ENCODE measurements at places on chromosomes 6 and 20. TPM values are rescaled to one million over a fixed set of nuclear protein-coding genes. Genes with fewer than 3 reads are reported as not detected.

The SLC26A8 gene
- polyA plus RNA-seq = 1.1 TPM

The ZHX3 gene
- polyA plus RNA-seq = 8.3 TPM

DNA sequence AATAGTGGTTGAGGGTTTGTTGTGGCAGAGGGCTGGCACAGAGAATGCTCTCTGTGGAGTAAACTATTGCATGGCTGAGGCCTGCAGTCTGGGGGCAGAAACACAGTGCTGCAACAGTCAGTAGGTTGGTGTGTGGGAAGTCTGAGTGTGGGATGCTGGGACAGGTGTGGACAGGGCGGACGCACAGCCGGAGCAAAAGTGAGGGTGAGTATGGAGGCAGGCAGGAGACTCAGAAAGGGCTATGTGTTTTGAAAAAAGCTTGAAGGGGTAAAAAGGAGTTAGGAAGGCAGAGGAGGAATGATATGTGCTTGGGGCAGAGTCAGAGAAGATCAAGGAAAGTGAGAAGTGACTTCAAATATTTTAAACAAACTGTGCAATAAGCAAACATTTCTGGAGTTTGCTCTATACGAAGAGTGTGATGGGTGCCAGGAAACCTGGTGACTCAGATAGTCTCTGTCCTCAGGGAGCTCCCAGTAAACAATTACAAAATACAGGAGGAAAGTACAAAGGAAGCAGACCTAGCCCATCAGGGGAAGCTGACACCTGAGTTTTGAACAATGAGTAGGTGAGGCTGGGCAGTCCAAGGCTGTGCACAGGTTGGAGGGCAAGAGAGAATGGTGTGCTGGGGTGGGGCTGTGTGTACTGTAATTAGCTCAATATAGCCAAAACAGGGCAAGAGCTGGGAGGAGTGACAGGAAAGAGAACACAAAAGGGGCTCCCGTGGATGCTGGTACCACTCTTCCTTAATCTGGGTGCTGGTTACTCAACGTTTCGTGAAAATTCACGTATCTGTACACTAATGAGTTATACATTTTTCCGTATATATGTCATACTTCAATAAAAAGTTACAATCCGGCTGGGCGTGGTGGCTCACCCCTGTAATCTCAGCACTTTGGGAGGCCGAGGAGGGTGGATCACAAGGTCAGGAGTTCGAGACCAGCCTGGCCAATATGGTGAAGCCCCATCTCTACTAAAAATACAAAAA is 55.2 kb downstream of the PIGU start:
- no peak for DNase-seq

- DNase-seq = peak; percentile 9
These were observed 19.7 kb downstream of the NPEPL1 start for GRCh38 chr20:58712151-58712791.

- no peak for DNase-seq
These were observed 6.7 kb upstream of the VNN2 start for GRCh38 chr6:132764370-132764769.

DNA sequence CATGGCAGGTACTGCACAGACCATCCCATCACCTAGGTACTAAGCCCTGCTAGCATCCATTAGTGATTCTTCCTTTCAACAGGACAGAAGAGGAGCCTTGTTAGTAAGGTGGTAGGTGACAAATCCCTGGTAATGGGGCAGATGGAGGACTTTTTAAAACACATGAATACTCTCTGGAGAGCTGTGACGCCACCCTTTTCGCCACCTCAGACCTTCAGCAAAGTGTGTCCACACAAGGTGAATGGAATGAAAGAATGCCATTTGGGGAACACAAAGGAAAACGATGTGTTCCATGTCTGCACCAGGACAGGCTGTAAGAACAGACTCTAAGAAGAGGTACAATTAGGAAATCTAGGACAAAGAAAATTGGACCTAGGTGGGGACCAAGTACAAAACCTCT is 110.5 kb upstream of the CARMIL1 start:
- DNase-seq = no peak

DNA sequence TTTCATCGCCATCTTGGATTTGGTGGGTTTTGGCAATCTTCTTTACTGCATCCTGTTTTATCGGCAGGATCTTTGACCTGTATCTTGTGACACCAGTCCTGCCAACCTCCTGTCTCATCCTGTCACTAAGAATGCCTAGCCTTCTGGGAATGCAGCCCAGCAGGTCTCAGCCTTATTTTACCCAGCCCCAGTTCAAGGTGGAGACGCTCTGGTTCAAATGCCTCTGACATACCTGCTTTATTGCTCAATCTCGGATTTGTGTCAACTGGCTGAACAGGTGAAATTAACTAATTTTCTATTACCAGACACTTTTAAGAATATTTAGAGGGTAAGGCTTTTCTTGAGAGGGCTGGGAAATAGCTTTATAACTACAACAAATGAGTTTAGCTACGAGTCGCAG is 102.5 kb downstream of the SASH1 start:
- no peak for DNase-seq

DNA sequence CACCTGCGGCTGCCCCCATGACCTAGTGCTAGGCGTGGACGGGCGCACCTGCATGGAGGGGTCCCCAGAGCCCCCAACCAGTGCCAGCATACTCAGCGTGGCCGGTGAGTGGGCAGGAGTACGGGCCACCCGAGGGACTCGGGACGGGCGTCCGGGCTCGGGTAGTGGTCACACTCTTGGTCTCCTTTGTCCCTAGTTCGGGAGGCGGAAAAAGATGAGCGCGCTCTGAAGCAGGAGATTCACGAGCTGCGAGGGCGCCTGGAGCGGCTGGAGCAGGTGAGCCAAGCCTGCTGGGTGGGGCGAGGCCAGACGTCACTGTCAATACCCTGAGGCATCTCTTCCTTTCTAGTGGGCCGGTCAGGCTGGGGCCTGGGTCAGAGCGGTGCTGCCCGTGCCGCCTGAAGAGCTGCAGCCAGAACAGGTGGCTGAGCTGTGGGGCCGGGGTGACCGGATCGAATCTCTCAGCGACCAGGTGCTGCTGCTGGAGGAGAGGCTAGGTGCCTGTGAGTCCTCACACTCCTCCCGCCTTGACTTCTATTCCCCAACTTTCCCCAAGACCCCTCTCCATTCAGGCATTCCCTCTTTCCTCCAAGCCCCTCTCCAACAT is 2.9 kb downstream of the EGFL8 start:
- no peak for DNase-seq

DNA sequence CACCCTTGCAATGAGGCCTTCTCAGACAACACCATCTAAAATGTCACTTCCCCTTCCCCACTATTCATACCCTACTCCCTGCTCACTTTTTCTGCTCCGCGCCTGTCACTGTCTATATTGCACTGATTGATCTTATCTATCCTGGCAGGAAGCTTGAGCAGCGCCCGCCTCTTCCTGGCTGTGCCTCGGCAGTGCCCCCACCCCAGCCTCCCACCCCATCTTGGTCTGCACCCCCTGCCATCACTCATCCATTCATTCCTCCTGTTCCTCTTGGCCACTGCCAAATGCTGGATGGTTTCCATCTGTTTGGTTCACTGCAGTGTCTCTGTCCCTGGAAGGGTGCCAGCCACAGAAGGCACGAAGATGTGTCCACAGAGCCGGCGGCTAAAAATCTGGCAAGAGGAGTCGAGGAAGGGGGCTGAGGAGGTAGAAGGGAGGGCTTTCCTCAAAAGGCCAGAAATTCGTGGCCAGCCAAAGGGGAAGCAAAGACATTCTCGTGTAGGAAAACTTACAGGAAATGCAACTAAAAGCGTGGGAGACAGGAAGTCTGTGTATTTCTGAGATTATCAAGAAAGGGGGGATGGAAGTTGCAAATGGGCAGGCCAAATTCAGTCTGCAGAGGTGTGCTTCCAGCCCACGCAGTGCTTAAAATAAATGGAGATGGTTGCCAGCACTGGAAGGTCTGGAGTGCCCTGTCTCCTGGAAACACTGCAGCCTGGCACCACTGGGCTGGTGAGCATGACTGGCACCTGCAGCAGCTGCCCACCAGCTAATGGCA is 27.6 kb downstream of the SYNJ2 start:
- DNase-seq = peak; percentile 94

DNA sequence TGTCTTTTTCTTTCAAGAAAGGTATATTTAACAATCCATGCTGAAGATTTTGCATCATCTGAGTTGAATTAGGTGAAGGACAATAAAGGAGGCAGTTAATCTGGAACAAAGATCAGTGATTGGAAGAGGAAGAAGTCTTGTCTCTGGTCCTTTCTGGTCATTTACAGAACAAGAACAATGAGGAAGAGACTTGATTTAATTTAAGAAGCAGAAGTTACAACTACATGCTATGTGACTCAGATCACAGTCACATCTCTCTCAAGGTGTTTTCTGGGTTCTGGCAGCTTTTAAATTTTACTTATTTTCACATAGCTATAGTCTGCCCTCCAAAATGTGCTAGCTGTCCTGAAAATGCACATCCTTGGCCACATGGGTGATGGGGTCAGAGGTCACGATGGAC is 53.5 kb upstream of the DEK start:
- no peak for DNase-seq

DNA sequence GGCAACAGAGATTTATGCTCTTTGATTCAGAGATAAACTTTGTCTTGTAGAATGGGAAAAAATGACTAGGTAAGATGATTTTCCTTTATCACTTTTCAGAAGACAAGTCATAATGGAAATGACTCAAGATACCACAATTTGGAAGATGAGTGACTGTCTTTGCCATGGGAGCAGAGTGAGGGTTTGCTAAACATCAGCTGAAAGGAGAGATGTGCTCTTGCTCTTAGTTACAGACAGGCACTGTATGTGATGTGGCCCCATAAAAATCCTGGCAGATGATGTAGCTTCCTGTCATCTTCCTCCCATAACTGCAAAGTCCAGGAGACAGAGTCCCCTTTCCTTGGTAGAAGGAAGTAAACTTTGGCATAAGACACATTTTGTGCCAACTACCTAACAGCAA is 47.6 kb downstream of the BACH2 start:
- no peak for DNase-seq

DNA sequence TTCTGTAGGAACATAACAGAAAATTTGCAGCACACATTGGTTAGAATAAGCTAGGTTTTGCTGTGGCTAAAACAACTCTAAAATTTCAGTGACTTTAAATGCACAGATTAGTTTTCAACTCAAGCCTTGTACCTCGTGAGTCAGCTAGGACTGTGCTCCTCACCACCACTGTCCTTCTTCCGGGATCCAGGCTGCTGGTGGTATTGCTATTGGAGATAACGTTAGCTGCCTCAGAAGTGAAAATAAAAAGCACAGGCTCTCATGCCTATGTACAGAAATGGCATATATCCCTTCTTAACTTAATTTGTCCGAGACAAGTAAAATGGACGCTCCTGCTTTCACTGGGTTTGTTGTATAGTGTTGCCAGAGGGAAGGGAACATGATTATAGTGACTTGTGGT is 931.1 kb upstream of the EYS start:
- DNase-seq = no peak

GRCh38 chr6:15916581-15916980 is 212.3 kb upstream of the MYLIP start:
- no peak for DNase-seq

DNA sequence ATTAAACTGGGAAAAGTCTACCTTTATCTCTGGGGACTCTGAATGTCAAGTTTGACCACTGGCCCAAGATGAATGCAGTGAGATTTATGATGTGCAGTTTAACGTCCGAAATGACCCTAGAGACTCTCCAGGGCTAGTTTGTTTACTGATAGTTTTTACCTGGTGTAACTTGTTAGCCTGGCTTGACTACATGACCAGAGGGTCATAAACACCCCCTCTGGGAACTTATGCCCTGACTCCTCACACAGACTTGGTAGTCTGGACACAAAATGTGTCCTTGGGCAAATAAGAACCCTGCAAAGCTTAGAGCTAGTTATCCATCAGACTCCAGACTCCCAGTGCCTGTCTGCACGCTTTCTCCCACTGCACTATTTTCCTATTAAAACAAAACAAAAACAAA is 606.5 kb downstream of the HACE1 start:
- DNase-seq = no peak

GRCh38 chr6:43952746-43953145 is 174.5 kb downstream of the MRPL14 start:
- DNase-seq = no peak

DNA sequence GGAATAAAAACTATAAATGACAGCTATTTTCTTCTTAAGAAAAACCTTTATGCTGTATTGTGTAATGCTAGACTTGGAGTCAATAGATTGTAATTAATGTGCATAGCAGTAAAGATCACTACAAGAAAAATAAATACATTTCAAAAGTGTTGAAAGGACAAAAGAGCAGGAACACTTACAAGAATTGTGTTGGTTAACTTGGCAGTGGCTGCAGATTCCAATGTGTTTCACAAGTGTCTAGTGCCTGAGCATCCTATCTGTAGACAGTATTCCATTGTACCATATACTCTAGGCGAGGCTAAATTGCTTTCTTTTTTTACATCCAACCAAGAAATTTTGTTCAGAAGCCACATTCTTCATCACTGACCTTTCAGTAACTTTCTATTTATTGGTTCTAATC is 924.1 kb downstream of the EPHA7 start:
- DNase-seq = peak; percentile 17

DNA sequence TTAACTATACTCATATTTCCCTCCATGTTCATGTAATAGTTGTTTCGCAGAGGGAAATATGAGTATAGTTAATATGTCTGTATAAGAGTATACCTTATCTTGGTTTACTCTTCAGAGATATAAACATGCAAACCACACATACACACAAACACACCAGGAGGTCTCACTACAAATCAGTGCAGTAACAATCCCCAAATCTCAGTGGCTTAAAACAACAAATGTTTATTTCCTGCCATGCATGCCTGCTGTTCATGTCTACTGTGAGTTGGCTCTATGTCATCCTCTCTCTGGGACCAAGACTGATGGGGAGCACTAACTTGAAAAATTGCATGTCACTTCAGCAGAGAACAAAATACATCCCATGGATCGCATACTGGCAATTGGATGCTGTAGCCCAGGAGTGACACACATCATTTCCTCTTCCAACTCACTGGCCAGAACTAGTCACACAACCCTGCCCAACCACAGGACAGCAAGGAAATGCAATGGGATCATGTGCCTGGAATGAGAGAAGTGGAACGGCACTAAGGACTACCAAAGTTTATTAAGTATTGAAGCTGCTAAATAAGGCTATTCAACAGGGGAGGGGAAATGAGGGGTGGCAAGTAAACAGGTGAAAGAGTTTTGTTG is 89.0 kb upstream of the DTNBP1 start:
- DNase-seq = no peak

DNA sequence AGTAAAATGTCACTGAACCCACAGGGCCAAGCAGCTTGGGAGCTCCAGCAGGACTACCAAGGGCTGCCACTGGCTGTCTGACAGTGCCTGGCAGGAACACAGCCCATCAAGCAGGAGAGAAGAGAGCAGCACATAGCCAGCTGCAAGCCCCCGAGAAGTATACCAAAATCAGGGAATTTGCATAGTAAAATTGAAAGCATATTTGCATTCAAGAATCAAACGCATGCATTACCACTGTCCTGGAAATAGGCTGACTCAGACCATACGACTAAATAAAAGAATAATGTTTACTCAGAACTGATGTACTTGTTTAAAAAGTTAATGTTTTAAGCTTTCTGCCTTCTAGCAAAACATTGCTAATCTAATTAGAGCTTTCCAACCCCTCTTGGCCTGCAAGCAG is 298.1 kb downstream of the TFAP2B start:
- no peak for DNase-seq

- no peak for DNase-seq
These were observed 57.7 kb downstream of the ADNP start for GRCh38 chr20:50873585-50873984.

Measured in lung (tissue), 17 donors.